ENCODE measurements at places on chromosomes 1 and 21.

DNA sequence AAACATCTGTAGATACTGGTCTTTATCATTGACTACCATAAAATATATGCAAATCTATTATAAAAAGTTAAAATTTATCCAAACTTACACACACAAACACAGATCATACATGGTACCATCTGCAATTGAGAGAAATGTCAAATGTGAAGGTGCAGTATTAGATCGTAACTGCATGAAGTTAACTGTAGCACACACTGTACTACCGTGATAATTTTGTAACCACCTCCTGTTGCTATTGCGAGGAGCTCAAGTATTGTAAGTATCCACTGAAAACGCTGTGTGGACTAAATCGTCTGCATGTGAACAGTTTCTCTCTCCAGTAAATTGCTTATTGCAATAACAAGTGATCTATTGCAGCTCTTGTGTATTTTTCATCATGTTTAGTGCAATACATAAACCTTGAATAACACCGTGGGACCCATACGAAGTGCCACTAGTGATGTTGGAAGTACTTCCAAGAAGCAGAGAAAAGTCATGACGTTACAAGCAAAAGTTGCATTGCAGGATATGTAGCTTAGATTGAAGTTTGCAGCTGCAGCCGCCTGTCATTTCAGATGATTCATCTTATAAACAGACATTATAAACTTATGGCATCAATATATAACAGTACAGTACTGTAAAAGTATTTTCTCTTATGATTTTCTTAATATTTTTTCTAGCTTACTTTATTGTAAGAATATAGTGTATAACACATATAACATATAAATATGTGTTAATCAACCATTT lies 172.9 kb downstream of the SDCCAG8 start:
- no peak for DNase-seq

- no peak for DNase-seq
Observed at GRCh38 chr1:222620566-222620965, 2.7 kb downstream of the MIA3 start.

GRCh38 chr1:109984190-109984455 lies 442 bp upstream of the AHCYL1 start:
- no peak for DNase-seq

DNA sequence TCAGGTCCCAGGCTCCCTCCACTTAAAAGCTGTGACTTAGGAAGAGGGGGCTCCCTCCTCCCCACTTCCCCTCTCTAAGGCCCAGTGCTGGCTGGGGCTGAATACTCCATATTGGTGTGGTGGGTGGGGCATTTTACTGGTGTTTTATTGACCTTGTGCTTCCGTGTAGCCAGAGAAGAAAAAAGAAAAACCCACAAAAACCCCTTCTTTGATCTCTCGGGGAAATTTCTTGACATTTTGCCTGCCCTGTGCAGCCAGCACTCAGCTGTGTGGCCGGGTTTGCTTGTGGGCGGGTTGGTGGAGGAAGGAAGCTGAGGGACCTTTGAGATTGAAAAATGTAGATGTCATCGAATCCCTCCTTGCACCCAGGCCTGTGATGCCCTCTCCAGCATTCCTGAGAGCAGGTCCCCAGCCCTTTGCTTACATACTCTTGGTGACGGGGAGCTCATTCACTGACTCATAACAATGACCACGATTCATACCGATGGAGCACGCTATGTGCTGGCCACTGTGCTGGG lies 24.8 kb downstream of the TNFRSF8 start:
- DNase-seq = no peak

DNA sequence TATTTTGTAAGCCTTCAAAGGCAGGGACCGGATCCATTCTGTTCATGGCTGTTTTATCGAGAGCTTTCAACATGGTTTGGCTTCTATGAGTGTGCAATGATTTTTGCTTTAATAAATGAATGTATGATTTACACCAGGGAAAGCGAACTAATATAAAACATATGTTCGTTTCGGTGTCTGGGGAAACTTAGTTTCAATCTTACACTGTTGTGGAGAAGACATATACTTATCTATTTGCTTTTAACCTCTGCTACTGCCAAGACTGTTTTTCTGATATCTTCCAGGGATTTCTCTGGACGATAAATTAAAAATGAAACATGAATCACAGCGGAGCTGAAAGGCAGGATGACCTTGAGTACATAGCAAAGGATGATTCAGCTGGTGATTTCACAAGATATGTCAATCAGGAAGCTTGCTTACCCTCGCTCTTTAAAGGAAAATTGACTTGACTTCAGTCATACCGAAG lies 14.7 kb upstream of the CYYR1 start:
- no peak for DNase-seq

- DNase-seq = no peak
Observed at GRCh38 chr1:53643881-53644390, 95.0 kb downstream of the GLIS1 start.

GRCh38 chr1:59364037-59364436 lies 67.1 kb downstream of the FGGY start:
- DNase-seq = no peak

GRCh38 chr1:36765785-36766300 lies 268.5 kb downstream of the GRIK3 start:
- DNase-seq = no peak

DNA sequence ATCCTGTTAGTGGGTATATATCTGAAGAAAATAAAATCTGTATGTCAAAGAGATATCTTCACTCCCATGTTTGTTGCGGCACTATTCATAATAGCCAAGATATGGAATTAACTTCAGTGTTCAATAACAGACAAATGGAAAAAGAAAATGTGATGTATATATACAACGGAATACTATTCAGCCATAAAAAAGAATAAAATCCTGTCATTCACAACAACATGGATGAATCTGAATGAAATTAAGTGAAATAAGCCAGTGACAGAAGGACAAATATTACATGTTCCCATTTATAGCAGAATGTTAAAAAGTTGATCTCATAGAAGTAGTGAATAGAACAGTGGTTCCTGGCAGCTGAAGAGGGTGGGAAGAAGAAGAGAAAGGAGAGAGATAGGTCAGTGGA lies 239.1 kb upstream of the RUNX1 start:
- DNase-seq = no peak
